D721Med (cell line): ENCODE measurements at places on chromosomes 6 and 20.

- DNase-seq = no peak
These were observed 34.5 kb upstream of the MPC1 start for GRCh38 chr6:166417285-166417691.

GRCh38 chr20:22908437-22908836 is 126.7 kb upstream of the SSTR4 start:
- DNase-seq = no peak

GRCh38 chr6:131199568-131200272 is 64.5 kb downstream of the AKAP7 start:
- DNase-seq = no peak

- no peak for DNase-seq
These were observed 37.3 kb downstream of the NTSR1 start for GRCh38 chr20:62745952-62746288.

DNA sequence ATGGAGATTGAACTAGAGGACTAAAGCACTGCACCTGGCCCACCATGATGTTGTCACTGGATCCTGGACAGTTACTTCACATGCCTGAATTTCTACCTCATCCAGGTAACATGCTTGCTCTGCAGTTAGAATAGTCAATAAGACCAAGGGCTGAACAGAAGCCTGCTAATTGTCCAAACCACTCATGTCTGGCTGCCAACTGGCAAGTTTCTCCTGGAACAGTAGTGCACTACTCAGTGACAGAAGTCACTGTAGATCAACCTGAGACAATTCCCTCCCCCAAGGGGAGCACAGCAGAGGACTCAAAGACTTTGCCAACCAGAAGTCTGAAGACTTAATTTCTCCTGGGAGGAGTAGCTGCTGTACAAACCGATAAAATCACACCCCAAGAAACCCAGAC is 454.6 kb upstream of the MARCKS start:
- DNase-seq = no peak

DNA sequence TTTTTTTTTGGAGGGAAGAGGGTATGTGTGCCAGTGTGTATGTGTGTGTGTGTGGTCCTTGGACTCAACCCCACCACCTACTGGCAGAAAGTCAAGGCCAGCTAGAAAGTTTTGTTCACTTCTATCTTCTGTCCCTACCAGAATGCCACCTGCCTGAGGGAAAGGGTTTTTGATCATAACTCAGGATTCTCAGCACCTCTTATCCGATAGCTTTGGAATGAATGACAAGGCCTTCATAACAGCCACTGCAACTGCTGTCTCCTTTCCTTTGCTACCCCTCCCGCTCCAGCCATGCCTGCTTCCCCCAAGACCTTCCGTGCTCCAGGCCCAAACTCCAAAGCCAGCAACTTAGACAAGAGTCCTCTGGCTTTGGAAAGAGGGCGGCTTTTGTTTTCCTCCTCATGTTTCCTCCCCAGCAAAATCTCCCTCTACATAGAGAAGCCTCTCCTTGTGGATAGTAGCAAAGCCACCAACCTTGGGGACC is 18.7 kb downstream of the BTN3A1 start:
- no peak for DNase-seq

DNA sequence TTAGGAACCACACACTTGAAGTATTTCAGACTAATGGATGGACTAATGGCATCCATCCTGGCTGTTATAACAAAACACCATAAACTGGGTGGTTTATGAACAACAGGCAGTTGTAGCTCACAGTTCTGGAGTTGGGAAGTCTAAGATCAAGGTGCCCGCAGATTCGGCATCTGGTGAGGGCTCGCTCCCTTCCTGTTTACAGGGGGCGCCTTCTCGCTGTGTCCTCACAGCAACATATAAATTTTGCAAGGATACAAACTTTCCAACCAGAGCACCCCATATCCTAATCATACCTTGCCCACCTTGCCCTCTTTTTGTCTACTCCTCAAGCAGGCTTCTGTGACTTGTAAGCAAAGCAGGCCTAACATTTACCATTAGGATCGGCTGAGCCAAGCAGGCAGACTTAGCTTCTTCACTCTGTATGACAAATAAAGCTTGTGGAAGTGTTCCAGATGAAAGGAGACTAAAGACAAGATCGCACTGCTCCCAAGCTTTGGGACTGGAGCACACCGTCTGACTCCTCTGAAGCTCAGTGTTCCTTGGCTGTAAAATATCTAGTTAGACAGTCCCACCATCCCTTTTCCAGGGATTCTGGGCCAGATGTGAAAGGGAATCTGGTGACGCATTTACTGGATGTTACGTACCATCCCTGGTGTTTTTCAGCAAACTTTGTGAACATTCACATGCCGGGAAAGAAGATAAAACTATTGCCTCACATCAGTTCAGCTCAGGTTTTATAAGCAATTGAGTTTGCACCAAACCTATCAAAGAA is 34.9 kb downstream of the GFOD1 start:
- DNase-seq = no peak

DNA sequence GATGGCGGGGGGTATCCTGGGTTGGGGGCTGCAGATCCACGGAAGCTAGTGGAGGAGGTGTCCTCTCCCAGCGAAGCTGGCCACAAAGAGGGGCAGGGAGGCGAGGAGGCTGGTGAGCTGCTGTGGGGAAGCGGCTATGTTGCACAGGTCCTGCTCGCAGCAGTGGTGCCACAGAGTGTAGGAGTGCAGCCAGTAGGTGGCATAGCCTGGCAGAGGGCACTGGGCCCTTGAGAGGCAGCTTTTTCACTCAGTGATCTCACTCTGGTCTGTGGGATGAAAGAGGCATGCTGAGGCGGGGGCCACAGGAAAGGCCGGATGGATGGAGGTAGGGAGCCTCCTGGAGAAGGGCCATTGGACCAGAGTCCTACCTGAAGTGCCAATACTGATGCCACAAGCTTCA is 2.9 kb upstream of the LY6G6D start:
- no peak for DNase-seq

- DNase-seq = no peak
These were observed 4.0 kb downstream of the CITED2 start for GRCh38 chr6:139370283-139370998.

GRCh38 chr6:121847806-121848522 is 412.5 kb downstream of the GJA1 start:
- DNase-seq = no peak

GRCh38 chr6:144678844-144679243 is 393.7 kb downstream of the UTRN start:
- DNase-seq = no peak

DNA sequence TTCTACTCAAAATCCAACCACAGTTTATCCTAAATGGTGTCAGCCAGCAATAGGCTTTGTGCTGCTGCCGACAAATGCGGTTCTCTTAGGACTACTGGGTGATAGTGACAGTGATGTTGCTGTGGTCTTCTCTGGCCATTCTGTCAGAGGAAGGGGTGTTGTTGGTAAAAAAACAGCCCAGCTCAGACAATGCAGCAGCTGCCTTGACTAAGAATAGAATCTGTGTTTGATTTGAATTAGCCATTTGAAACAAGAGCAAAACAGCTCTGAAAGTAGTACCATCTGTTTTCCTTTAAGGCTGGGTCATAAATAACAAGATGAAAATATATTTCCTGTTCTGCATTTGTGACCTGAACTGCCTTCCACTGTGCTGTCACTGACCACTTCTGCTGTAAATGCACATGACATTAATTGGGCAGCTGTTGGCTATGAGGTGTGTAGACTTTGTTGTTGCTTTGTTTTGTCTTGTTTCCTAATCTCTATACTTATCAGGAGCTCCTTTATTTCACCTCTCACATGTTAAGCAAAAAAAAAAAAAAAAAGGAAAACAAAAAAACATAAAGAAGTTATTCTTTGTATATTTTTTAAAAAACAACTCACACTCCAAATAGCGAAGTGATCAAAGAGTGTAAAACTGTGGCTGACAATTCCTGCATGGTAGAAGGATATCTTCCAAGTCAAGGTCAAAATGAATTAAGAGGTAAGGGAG is 497.8 kb upstream of the ARID1B start:
- DNase-seq = no peak

DNA sequence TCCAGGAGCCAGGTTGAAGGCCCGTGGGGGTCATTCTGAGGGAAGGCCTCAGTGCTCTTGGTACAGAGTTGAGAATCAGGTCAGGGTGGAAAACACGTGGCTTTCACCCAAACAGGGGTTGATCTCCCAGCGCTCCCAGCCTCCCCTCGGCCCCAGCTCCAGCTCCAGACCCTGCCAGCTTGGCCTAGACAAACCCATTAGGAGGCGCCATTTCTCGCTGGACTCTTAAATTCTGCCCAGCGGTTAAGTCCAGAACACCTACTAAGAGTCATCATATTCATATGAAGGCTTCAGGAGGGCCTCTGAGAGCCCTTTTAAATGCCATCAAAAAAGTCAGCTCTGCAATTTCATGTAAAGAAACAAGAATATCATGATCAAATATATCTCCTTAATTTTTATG is 158.0 kb upstream of the RIN2 start:
- no peak for DNase-seq

DNA sequence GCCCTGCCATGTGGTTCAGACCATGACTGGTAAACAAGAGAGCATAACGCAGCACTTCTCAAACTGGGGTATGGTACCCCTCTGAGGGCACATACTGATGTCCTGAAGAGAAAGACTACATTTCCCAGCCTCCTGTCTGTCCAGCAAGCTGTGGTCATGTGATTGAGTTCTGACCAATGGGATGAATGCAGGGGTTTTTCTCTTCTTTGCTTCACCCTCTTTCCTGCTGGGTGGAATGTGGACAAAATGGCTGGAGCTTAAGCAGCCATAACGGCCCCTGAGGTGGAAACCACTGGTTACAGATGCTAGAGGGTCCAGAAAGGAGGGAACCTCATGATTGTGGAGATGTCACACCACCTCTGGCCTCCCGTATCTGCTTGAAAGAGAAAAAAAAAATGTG is 19.4 kb upstream of the KCNB1 start:
- DNase-seq = no peak

DNA sequence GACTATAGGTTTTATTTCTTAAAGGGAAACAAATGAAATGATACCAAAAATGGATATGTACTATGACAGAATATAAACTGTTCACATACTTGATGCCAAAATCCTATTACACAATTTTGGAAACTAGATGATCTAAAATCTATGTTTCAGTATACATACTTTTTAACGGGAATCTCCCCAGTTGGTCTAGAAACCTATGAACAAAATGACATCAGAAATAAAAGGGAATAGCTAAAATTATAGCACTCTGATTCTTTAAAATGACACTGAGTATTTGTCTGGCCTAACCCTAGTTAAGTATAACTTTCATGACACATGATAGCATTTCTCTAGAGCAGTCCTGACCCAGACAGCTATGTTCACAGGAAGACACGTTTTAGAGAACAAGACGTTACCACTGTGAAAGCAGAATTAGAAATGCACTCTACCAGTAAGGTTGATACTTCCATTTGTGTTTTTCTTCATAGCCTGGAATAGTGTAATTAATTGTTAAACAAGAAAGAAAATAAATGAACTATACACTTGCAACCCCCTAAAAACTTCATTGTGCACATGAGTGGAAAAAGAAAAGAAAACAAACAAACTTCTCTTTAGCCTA is 3.3 kb downstream of the OSER1 start:
- DNase-seq = no peak

GRCh38 chr6:87105823-87106222 is 10.9 kb upstream of the CGA start:
- no peak for DNase-seq

DNA sequence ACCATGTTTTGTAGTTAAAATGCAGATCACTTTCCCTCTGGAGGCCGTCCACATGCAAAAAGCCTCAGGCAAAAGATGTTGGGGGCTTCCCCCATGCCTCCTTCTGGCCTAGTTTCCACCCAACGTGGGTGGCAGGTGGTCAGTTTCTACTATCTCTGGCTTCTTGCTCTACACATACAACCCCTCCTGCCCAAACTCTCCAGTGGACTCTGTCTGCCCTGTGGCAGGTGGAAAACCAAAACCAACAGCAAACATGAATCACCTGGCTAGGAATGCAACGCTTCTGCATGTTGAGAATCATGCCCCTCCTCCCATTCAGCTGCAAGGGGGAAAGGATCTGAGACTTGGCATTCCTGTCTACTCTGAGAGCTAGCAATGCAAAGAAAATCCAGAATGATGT is 94.8 kb downstream of the MBOAT1 start:
- no peak for DNase-seq

DNA sequence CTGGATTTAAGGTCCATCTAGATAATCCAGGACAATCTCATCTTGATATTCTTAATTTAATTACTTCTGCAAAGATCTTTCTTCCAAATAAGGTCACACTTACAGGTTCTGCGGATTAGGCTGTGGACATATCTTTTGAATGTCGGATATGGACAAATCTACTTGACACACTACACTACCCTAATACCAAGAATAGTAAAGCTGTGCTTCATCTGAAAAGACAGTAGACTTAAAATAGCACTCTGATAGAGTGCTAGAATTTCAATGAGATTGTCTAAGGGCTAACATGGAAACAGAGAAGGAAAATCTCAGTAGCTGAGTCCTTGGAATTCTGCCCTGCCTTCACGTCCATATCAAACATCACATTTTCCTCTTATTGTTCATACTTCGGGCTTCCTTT is 1238.0 kb downstream of the EPHA7 start:
- DNase-seq = no peak

DNA sequence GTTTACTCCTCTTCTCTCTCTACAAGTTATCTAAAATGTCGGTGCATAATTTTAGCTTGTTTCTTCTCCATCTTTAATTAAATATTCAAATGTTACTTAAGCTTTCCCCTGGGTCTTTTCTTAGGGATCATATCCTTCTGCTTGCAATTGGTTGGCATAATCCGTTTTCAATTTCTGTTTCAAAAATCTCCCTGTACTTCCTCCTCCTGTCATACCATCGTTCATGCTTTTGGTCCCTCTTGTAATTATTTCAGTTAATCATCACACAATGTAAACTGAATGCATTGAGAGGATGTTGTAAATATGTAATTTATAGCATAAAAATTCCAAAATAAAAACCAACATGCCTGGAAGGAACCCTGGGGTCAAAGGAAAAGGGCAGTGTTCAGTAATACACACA is 189.2 kb upstream of the RAB32 start:
- no peak for DNase-seq

- no peak for DNase-seq
These were observed 98.1 kb upstream of the COL21A1 start for GRCh38 chr6:56345376-56345995.

DNA sequence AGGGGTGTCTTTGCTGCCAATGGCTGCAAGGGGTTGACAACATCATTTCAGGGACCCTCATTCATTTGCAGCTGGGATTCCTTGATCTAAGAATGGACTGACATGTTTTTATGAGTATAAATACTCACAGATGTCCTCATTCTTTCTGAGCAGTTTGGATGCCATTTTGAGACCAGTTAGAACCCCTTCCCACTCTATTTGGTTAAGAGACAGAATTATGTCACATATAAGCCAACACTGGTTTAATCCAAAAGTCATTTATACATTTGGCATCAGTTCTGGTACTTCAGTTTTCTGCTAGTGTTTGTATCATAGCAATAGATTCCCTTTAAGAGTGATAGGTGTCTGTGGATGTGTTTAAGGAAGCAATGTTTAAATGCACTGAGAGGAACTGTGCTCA is 248.8 kb downstream of the SAMD5 start:
- DNase-seq = no peak

DNA sequence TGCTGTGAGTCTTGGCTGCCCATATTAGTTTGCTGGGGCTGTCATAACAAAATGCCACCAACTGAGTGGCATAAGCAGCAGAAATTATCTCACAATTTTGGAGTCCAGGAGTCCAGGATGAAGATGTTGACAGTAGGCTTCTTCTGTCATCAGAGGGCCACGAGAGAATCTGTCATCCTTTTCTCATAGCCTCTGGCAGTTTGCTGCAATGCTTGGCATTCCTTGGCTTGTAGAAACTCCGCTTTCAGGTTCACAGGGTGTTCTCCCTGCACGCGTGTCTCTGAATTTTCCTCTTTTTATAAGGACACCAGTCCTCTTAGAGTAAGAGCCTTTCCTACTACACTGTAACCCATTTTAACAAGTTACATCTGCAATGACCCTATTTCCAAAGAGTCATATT is 838.4 kb downstream of the TFAP2A start:
- no peak for DNase-seq
